Activated CD4-positive, CD25-positive, alpha-beta regulatory T cell treated with anti-CD3 and anti-CD28 coated beads, Interleukin-2, amount 50 U/mL, for 16 hours (primary cell): ENCODE measurements at places on chromosomes 6 and 20.

DNA sequence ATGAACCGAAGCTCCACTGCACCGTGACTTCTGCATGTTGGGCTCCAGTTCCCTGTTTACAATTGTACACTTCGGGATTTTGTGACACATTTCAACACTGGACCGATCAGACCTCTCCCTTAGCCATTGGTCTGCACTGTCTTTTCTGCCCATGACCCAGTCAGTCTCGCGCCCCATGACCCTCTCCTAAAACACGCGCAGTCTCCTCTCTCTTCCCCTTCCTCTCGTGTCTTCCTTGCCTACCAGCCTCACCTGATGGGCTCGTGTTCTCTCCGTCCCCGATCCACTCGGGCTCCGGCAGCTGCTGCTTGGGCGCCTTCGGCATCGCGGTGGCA, 535 bp upstream of the ABCF1 start:
- DNase-seq = no peak

- DNase-seq = no peak
These were observed 15.2 kb downstream of the NKX2-2 start for GRCh38 chr20:21498635-21499034.

DNA sequence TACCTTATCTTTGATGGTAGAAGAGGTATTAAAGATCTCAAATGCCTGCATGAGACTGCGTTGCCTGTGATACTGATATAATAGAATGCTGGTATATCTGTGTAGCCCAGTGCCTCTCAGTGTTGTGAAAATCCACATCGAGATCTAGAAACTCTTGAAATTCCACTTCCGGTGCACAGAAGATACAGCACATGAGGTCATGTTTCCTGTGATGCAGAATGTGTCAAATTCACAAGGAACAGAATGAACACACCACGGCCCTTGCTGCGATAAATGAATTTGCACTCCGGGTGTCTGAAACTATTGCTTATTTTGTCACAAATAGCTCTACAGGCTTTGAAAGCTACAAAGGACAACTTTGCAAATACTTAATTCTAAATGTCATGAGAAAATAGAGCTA, 687.9 kb upstream of the AGPAT4 start:
- no peak for DNase-seq

DNA sequence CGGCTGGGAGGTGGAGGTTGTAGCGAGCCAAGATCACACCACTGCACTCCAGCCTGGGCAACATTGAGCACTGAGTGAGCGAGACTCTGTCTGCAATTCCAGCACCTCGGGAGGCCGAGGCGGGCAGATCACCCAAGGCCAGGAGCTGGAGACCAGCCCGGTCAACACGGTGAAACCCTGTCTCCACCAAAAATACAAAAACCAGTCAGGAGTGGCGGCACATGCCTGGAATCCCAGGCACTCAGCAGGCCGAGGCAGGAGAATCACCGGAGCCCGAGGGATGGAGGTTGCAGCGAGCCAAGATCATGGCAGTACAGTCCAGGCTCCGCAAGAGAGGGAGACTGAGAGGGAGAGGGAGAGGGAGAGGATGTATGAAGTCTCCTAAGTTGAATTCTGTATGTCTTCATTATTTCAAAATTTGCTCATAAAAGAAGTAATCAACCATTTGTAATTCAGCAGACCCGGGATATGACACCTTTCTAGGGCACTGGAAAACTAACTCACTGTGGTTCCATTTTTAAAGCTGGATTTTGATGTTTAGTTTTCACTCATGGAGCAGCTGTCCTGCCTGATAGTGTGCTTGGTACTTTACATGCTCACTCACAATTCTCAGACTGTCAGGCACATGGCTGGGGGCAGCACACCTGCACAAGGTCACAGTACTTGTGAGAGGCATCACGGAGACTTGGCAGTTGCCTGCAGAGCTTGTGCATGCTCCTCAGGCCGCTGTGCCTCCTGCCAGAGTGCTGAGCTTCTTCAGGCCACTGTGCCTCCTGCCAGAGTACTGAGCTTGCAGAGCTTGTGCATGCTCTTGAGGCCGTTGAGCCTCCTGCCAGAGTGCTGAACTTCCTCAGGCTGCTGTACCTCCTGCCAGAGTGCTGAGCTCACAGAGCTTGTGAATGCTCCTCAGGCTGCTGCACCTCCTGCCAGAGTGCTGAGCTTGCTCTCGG, 106.2 kb downstream of the ERMARD start:
- DNase-seq = no peak
